Vagina (tissue), 2 donors: ENCODE measurements at places on chromosomes 4 and X.

DNA sequence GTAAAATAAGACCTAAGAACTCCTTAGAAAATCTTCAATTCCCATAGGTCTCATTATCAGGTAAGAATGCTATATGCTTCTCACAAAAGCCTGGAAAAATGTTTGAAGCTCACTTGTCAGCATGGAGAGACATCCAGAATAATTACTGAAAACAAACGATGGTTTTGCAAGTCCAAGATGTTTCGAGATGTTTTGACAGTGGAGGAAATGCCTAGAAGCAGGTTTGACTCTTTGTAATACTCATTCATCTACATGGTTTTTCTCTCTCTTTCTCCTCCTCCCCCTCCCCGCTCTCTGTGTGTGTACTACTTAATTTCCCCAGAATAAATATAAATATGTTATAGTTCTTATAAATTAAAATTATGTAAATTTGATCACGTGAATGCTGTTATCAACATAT is 131.9 kb upstream of the NR3C2 start:
- H3K27ac ChIP-seq: no peak overlapping the region
- DNase-seq: no peak
- H3K27me3 ChIP-seq: no peaks in the 10 kb centered on the region
- H3K4me1 ChIP-seq: no peaks in the 10 kb centered on the region
- no peaks in the 10 kb centered on the region for H3K36me3 ChIP-seq

DNA sequence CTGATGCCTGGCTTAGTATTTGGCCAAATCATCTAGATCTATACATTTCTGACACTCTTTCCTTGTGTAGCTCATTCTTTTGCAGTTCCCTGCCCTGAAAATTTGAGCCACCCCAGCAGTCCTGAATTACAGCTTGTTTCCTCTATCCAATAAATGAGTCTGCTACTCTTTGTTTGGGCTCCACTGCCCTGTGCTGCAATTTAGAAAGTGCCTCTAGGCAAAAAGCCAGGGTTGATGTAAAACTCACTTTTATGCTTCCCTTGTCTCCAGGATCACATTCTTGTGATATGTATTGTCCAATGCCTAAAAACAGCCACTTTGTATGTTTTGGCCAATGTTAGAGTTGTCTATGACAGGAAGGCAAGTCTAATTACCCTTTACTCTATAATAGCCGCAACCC is 101.7 kb upstream of the MAP3K15 start:
- H3K27ac ChIP-seq: no peak overlapping the region
- no peak for DNase-seq
- no peak overlapping the region for H3K4me3 ChIP-seq
- H3K36me3 ChIP-seq: no peaks in the 10 kb centered on the region

DNA sequence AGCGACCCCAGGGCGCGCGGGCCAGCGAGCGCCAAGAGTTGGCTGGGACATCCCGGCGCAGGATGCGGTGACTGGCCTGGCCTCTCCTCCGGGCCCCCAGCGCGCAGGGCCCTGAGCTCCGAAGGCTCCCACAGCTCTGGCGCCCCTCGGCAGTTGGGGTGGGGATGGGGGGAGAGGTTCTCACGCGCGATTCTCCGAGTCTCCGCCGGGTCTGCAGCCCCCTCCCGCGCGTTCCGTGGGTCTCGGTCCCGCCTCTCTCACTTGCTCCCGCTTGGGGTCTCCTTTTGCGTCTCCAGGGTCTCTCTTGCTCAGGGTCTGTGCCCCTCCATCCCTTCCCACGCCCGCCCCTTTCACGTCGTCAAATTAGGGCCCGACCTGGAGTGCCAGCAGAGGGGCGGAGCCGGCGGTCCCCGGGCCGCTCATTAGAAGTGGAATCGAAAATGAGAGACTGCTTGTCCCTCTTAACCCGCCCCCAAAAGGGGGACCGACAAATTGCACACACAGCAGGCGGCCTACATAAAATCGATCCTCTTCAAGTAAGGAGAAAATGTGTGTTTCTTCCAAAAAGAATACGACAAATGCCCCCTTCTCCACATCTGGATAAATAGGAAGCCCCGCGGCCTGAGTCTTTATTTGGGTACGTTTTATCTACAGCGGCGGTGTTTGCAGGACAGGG is 877 bp upstream of the NKX1-1 start:
- peak; percentile 87 for DNase-seq
- no peak overlapping the region for H3K27ac ChIP-seq

GRCh38 chr4:61198686-61199085 is 1.4 kb upstream of the ADGRL3 start:
- H3K4me3 ChIP-seq: no peak overlapping the region
- no peak for DNase-seq
- H3K27me3 ChIP-seq: no peaks in the 10 kb centered on the region
- H3K36me3 ChIP-seq: no peaks in the 10 kb centered on the region
